Right cardiac atrium (tissue), 5 donors: ENCODE measurements at places on chromosomes 3 and 15. TPM values are rescaled to one million over a fixed set of nuclear protein-coding genes. Genes with fewer than 3 reads are reported as not detected.

GRCh38 chr3:52052831-52053306 is 3.5 kb downstream of the DUSP7 start:
- DNase-seq = peak; percentile 92

Gene REC114
- 5.1 TPM for total RNA-seq

Gene SH3GL3
- total RNA-seq = 4.1 TPM

GRCh38 chr3:32460031-32460749 is 42.5 kb downstream of the CMTM6 start:
- no peak for DNase-seq

Gene PLSCR5
- not detected for total RNA-seq

DNA sequence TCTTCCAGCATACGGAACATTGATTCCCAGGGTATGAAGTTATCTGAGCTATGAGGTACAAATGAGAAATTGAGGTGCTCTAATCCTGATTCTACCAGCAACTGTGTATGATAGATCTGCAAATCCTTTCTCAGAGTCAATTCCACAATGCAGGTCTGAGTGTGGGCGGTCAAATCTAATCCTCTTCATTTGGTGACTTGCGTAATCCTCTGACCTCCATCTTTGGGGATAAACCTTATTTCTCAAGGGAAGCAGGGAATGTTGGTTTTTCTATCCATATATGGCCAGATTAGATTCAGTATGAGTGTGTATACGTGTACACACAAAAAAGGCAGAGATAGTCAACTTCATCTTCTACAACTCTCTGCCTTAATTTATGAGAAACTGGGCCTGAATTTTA is 348.4 kb upstream of the IL12A start:
- no peak for DNase-seq

Gene MINAR1
- 0.21 TPM for total RNA-seq

GRCh38 chr3:140768941-140769340 is 91.1 kb downstream of the TRIM42 start:
- DNase-seq = no peak

DNA sequence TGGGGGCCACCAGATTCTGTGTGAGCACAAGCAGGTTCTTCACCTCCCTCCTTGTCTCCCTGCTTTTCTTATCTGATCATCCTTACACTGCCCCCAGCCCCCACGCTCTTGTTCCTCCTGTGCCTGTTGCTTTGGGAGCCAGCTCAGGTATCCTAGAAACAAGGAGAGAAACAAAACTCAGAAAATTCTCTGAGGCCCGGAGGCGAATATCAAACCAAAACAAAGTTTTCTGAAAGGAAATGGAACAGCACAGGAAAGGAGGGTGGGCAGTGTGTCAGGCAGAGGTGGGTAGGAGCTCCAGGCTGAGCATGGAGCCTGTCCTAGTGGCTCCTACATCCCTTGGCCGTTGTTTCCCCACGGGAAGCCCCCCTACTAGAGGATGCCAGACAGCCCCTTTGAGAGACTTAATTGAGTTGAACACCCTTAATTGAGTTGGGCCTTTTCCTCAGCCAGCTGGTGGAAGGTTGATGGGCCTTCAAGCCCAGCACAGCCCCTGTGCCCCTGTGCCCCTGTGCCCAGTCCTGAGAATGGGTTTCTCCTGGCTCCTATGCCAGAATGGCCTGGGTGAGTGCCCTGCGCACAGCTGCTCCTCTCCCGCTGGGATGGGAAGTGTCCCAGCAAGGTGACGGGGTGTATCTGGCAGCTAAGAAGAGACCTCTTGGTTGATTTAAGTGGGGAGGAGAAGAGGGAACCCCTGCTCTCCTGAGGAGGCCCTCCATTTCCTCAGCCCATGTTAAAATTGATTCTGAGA is 22.8 kb upstream of the JMJD7 start:
- no peak for DNase-seq

GRCh38 chr3:33439546-33440327 is 468 bp downstream of the UBP1 start:
- peak; percentile 68 for DNase-seq

DNA sequence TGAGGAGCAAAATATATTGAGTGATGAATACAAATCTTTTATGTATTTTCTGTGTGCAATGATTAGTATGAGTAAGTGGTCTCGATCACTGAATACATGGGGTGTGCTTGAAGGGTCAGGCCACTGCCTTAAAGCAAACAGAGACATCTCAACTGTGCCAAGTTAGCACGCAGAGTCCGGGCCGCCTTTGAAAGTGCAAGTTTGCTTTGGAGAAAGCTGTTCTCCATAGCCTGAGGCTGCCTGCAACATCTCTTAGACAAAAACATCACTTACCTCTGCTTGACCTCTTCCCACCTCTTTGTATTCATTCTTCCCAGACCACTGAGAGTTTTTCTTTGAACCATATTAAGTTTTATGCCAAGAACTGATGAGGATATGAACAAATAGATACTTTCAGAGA is 267.0 kb downstream of the ZBTB20 start:
- DNase-seq = no peak

- DNase-seq = peak; percentile 60
Measured at GRCh38 chr3:19947549-19948225, 790 bp downstream of the RAB5A start.

- DNase-seq = no peak
Measured at GRCh38 chr15:96402403-96402802, 71.9 kb downstream of the NR2F2 start.

Gene SEMA5B
- 0.72 TPM for total RNA-seq

DNA sequence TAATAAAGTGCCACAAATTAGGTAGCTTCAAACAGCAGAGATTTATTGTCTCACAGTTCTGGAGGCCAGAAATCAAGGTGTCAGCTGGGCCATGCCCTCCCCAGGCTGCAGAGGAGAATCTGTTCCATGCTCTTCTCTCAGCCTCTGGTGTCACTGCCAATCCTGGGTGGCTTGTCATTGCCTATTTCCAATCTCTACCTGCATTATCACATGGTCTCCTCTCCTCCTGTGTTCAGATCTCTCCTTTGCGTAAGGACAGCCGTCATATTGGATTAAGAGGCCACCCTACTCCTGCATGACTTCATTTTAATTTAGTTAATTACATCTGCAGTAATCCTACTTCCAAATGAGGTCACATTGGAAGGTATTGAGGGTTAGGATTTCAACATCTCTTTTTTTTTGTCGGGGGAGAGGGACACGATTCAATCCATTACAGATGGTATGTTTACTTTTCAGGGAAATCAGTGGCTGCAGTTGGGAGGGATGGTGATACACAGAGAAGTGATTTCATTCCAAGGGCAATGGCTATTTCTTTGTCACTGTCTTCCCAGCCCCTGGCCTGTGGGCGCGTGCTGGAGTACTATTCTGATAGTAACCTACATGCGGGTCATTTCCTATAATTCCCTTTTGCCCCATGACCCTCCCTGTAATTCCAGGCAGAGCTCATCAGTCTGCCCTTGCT is 169.4 kb downstream of the MINAR1 start:
- DNase-seq = no peak

DNA sequence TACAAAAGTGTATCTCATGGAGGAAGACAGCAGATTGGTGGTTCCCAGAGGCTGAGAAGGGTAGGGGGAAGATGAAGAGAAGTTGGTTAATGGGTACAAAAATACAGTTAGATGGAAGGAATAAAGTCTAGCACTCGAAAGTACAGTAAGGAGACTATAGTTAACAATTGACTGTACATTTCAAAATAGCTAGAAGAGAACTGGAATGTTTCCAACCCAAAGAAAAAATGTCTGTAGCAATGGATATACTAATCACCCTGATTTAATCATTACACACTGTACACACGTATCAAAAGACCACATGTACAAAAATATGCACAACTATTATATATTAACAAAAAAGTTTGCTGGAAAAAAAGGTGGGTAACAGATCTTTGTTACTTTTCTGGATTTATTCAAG is 57.3 kb downstream of the THRB start:
- DNase-seq = no peak

DNA sequence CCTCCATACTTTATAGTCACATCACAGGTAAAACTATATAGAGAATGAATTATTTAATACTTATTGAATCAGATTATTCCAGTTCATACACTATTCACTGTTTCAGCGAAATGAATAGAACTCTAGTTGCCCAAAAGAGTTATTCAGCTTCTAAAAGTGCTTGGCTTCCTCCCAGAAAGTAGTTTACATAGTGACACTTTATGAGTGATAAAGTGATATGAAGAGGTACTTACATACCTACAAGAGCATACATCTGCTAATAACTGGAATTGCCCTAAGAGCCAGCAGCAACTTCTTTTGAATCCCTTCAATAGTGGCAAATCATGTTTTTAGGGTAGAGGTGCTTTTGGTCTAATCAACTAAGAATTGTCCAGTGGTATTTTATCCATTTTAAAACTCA is 635.1 kb upstream of the AGTR1 start:
- DNase-seq = no peak

Gene IGSF10
- 19.3 TPM for total RNA-seq

Gene GATA2
- total RNA-seq = 9.7 TPM

- DNase-seq = no peak
Measured at GRCh38 chr15:25635191-25635590, 196.4 kb upstream of the UBE3A start.

DNA sequence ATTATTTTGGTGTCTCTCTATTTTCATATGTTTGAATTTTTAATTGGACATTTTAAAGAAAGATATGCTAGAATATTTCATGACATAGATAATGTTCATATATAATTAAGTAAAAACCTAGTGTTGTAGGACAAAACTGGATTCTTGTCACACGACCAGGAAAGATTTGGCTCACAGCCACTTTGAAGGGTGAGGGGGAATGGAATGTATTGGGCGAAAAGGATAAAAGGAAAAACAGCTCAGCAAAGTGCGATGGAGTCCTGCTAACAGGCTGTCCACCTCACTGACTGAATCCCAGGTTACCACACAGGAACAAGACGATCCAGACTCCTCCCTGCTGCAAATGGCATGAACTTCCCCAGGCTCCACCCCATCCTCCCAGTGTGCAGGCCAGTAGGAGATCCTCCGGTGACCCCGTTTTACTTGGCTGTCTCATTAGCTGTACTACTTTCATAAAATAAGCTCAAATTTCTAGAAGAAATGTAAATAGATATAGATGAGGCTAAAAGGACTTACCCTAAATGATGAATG is 186.2 kb downstream of the CD47 start:
- DNase-seq = no peak

DNA sequence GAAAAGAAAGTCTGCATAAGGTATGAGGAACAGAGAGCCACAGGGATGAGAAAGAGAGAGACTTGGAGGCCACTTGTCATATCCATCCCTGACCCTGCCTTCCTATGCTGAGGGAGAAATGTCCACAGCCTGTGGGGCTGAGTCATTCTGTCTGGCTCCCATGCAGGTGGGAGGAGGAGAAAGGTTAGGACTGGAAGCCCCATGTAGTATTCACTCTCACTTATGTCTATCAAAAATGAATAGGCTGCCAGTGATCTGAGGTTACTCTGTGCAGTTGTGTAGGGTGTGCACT is 71.3 kb downstream of the RAB11A start:
- no peak for DNase-seq

GRCh38 chr3:127033786-127034185 is 50.9 kb downstream of the PLXNA1 start:
- peak; percentile 45 for DNase-seq

Gene CX3CR1
- 0.94 TPM for total RNA-seq

DNA sequence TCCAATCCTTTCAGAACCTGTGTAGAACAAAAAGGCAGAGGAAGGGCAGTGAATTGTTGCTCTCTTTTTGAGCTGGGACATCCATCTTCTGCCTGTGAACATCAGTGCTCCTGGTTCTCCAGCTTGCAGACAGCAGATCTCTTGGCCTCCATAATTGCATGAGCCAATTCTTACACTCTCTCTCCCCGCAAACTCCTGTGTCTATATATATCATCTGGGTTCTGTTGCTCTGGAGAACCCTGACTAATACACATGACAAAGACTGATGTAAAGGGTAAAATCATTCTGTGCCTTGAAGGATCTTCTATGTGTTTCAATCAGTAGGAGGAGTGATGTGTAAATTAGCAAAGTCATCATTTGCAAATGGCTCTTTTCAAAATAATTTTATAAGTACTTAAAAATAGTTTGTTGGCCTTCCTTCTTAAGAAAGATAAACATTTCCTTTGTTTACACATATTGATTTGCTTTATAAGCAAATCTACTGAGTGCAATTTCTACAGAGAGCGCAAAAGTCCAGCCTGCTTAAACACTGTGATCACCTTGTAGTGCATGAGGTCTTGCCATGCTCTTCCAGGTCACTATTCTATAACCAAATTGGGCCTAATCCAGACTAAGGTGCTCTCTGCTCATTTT is 154.9 kb upstream of the ANKRD28 start:
- no peak for DNase-seq

GRCh38 chr15:88894819-88895767 is at the start of gene HAPLN3:
TSS of gene HAPLN3 (minus strand) at chr15:88895544. CDS start at chr15:88887298, 8,246 bp downstream.
- DNase-seq = no peak

Gene IL17RE
- total RNA-seq = 1.0 TPM

GRCh38 chr3:175187586-175187985 is 328.5 kb downstream of the NAALADL2 start:
- no peak for DNase-seq

GRCh38 chr3:106963442-106963841 is 413.8 kb upstream of the CCDC54 start:
- no peak for DNase-seq

Gene TMOD3
- 26.0 TPM for total RNA-seq

Gene CEMIP
- 2.6 TPM for total RNA-seq

GRCh38 chr15:77568014-77568972 is 64.4 kb downstream of the LINGO1 start:
- DNase-seq = no peak

DNA sequence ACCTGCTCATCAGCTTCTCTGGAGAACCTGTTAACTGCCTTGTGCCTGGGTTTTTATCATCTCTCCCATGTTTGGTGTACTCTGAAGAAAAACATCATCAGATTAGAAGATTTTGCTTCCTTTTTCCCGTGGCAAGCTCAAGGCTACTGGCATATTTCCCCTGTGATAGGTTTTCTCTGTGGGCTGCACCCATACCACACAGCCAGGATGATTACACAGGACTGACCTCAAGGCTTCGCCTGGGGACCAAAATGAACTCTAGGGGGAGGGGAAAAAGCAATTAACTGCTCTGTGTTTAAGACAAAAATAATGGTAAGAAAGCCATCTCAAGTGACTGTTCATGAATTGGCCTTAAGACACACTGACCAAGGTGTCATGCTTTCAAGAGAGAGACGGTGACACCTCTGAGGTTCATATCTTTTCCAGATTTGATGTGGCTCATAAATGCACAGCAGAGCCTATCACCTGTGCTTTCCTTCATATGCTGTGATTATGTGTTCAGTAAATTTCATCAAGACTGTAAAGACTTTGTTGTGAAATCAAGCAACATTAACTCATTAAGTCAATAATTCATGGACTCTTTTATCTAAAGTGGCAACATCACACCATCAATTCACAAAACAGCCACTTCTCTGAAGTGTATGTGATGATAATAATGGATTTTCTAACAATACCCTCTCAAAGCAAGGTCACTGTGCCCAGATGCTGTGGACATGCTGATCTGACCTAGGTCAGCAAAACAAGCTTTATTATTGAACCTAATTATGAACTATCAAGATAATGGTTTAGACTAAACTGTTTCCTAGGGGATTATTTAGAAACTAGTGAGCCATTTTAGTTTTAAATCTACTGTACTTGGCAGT is 427.9 kb downstream of the WDR72 start:
- no peak for DNase-seq

Gene GPR160
- total RNA-seq = 0.65 TPM

Gene TM4SF4
- not detected for total RNA-seq

GRCh38 chr3:30297112-30297511 is 309.3 kb upstream of the TGFBR2 start:
- DNase-seq = no peak

Gene SLC24A5
- not detected for total RNA-seq

Gene VEPH1
- total RNA-seq = not detected

Gene CFAP44
- total RNA-seq = 3.3 TPM

Gene CHSY1
- 24.5 TPM for total RNA-seq
